ENCODE measurements at places on chromosomes 7 and 10.

DNA sequence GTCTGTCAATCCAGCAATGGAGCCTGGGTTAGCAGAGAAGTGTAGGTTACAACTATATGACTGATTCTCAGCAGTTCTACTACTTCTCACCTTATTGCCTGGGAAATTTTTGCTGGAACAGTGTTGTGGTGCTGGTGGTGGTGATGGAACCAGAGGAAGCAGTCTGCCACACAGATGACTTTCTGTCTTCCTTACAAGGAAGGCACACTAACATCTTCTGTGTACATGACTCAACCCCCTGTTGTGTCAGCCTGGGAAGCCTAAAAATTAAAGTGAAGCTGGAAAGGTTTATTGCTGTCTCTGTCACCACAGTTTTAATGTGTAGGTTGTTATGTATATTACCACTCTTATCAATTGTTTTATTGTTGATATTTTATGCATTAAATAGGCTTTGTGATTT lies 40.3 kb downstream of the ANKRD7 start:
- H3K4me3 ChIP-seq, result no peak overlapping the region
- H3K27me3 ChIP-seq, result no peaks in the 10 kb centered on the region
- H3K27ac ChIP-seq, result no peak overlapping the region
- no peaks in the 10 kb centered on the region for H3K4me1 ChIP-seq
- no peak for DNase-seq

GRCh38 chr7:123537026-123537642 lies 2.7 kb upstream of the IQUB start:
- peaks cover 3% of the 10 kb centered on the region for H3K4me1 ChIP-seq
- no peak overlapping the region for H3K27ac ChIP-seq
- peaks cover 15% of the 10 kb centered on the region for H3K27me3 ChIP-seq

DNA sequence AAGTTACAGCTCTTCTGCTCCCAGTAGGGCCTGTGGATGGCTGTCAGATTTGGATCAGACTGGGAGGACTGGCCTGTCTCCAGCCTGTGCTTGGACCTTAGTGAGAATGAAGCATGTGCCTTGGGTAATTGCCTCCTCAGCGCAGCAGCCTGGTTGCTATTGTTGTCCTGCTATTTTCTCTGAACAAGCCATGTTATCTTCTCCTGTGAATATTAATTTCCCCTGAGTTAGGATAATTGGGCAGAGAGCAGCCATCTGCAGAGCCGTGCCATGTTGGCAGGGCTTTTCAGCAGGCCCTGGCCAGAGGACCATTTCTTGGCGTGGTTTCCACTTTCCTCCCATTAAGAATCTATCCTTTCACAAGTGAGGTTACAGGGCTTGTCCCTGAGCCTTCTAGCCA lies 497.3 kb downstream of the SORCS3 start:
- H3K27ac ChIP-seq, result no peak overlapping the region
- H3K4me3 ChIP-seq, result no peak overlapping the region
- no peaks in the 10 kb centered on the region for H3K36me3 ChIP-seq
- DNase-seq, result no peak
- no peaks in the 10 kb centered on the region for H3K27me3 ChIP-seq
- no peaks in the 10 kb centered on the region for H3K4me1 ChIP-seq

- no peaks in the 10 kb centered on the region for H3K36me3 ChIP-seq
- DNase-seq, result no peak
- H3K27me3 ChIP-seq, result no peaks in the 10 kb centered on the region
- no peak overlapping the region for H3K4me3 ChIP-seq
These were observed 312.8 kb upstream of the SORCS1 start for GRCh38 chr10:107477266-107477665.

- peak; percentile 14 for DNase-seq
- no peak overlapping the region for H3K4me3 ChIP-seq
- no peaks in the 10 kb centered on the region for H3K36me3 ChIP-seq
- H3K4me1 ChIP-seq, result no peaks in the 10 kb centered on the region
- H3K27ac ChIP-seq, result no peak overlapping the region
These were observed 8.9 kb upstream of the EMX2 start for GRCh38 chr10:117533507-117534281.

GRCh38 chr10:77070346-77070745 lies 567.3 kb downstream of the KCNMA1 start:
- no peak overlapping the region for H3K4me3 ChIP-seq
- no peak overlapping the region for H3K27ac ChIP-seq
- H3K36me3 ChIP-seq, result no peaks in the 10 kb centered on the region
- no peak for DNase-seq
- no peaks in the 10 kb centered on the region for H3K4me1 ChIP-seq
- H3K27me3 ChIP-seq, result no peaks in the 10 kb centered on the region

DNA sequence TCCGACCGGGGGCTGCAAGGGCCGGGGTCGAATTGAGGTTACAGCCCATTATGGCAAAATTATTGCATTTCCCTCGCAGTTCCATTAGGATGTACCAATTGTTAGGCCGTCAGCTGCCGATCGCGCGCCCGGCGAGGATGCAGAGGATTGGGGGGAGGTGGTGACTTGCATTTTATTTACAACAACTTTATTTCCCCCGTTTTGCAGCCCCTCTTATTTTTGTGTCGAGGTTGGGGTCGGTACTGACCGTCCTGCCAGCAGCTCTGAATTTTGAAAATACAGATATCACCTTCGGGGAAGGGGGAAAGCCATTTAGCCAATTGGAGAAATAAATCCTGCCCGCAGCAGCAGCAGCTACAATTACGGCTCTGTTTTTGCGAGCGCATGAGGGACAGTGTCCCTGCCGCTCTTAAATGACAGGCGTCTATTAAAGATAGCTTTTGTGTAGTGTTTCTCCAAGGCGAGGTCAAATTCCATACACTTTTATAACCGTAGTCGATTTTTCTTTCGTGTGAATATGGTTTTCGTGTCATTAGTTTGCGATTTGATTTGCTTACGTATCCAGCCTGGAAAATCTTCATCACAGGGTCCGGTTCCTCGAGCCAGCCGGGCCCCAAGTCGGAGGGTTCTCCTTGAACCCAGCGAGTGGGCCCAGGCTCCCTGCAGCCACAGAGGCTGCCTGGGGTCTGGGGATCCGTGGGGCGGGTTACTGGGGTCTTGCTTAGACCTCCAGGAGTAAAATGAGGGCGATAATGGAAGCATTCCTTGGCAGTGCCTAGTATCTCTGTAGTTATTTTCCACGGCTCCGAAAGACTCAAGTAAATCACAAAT lies 684 bp upstream of the HOXA5 start:
- H3K36me3 ChIP-seq, result no peaks in the 10 kb centered on the region
- H3K27me3 ChIP-seq, result peaks cover 68% of the 10 kb centered on the region
- peak; percentile 66 for DNase-seq
- H3K4me3 ChIP-seq, result no peak overlapping the region
- no peak overlapping the region for H3K27ac ChIP-seq

DNA sequence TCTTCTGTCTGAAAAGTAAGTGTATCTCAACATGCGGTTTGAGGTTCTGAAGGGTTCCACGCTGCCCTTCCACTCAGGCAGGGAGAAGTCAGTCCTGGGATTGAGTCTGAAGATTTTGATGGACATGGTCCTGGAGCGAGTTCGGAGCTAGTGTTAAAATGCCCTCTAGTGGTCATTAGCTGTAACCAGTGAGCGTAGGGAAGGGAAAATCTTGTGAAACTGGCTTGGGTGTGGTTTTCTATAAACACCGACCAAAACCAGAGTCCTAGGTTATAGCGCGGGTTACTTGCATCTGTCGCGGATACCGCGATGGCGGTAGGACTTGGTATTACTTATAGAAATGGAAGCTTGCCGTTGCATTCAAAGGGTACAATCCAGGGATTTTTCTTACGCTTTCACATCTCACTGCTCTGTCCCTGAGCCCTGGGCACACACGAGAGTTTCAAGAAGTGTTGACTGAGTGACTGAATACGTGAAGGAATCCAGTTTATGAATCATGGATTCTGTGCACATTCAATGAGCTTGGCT lies 348.2 kb upstream of the C7orf33 start:
- peaks cover 2% of the 10 kb centered on the region for H3K27me3 ChIP-seq
- H3K27ac ChIP-seq, result no peak overlapping the region
- H3K36me3 ChIP-seq, result no peaks in the 10 kb centered on the region
- H3K4me3 ChIP-seq, result no peak overlapping the region
